ENCODE measurements at places on chromosomes 11 and 22. TPM values are rescaled to one million over a fixed set of nuclear protein-coding genes. Genes with fewer than 3 reads are reported as not detected.

MS4A6E gene
- total RNA-seq, result not detected

DNA sequence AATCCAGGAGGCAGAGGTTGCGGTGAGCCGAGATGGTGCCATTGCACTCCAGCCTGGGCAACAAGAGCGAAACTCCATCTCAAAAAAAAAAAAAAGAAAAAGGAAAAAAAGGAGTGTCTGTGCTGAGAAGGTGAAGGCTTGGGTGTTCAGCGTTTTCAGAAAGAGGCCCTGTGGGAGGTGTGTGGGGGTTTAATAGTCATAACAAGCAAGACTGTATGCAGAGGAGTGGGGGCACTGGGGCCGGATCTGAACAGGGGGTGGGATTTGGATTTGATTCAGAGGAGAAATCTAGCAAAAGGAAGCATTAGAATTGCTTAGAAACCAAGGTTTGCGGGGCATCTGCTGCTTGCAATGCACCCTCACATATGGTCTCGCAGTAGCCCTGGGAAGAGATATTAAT lies 136.0 kb downstream of the FEZ1 start:
- no peaks in the 10 kb centered on the region for H3K27me3 ChIP-seq
- H3K4me3 ChIP-seq, result no peak overlapping the region
- H3K36me3 ChIP-seq, result no peaks in the 10 kb centered on the region

DNA sequence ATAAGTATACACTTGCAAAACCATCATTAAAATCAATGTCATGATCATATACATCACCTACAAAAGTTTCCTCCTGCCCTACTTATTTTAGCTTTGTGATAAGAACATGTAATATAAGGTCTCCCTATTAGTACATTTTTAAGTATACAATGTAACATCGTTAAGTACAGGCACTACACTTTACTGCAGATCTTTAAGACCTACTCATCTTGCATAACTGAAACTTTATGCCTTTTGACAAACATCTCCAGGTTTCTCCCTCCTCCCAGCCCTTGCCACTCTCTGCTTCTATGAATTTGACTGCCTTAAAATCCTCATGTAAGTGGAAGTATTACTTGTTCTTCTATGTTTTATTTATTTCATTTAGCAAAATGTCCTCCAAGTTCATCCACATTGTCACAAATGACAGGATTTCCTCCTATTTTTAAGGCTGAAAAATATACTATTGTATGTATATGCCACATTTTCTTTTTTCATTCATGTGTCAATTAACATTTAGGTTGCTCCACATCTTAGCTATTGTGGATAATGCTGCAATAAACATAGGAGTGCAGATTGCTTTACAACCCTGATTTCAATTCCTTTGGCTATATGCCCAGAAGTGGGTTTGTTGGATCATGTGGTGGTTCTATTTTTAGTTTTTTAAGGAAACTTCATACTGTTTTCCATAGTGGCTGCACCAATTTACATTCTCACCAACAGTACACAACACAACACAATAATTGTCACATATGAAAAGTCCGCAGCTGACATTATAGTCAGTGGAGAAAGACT lies 471.1 kb upstream of the ANO3 start:
- H3K27ac ChIP-seq, result no peak overlapping the region
- no peaks in the 10 kb centered on the region for H3K27me3 ChIP-seq

DNA sequence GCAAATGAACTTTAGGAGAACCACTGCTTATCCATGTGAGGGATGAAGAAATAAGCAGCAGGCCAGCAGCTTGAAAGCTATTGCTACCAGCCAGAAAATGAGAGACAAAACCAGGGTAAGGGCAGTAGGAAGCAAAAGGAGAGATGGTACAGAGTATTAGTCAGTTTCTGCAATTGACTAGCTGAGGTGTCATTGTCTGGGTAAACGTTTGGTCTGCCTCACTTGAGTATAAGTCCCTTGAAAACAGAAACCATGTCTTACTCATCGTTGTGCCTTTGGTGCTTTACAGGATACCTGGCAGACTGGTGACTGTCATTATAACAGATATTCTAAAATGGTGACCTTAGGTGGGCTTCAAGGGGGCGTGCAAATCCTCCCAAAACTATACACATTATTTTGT lies 63.9 kb upstream of the USP47 start:
- DNase-seq, result no peak
- no peak overlapping the region for H3K27ac ChIP-seq
- H3K36me3 ChIP-seq, result no peaks in the 10 kb centered on the region
- H3K4me3 ChIP-seq, result no peak overlapping the region
- H3K27me3 ChIP-seq, result no peaks in the 10 kb centered on the region

OR8H1 gene
- total RNA-seq, result not detected

HBE1 gene
- total RNA-seq, result not detected

- no peak for DNase-seq
- H3K4me3 ChIP-seq, result no peak overlapping the region
- no peak overlapping the region for H3K27ac ChIP-seq
- no peaks in the 10 kb centered on the region for H3K27me3 ChIP-seq
- no peaks in the 10 kb centered on the region for H3K4me1 ChIP-seq
Observed at GRCh38 chr11:92495107-92495793, 270.6 kb downstream of the FAT3 start.

OSBPL5 gene
- total RNA-seq, result 13.4 TPM

PEX16 gene
- 27.2 TPM for total RNA-seq

DNA sequence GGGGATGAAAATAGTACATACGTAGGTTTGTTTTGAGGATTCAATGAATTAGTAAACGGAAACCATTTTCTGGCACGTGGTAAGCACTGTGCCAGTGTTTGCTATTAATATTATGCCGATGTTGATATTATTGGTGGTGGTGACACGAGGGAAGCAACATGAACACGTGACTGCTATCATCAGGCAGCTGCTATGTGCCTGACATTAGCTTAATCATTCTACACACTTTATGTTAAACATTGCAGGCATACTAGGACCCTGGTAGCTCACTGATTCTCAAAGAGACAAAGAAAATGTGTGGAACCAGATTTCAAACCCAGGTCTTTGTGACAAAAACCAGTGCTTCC lies 656 bp downstream of the SRRD start:
- no peaks in the 10 kb centered on the region for H3K27me3 ChIP-seq
- H3K4me3 ChIP-seq, result peak overlapping the region; percentile 99
- H3K36me3 ChIP-seq, result no peaks in the 10 kb centered on the region

DNA sequence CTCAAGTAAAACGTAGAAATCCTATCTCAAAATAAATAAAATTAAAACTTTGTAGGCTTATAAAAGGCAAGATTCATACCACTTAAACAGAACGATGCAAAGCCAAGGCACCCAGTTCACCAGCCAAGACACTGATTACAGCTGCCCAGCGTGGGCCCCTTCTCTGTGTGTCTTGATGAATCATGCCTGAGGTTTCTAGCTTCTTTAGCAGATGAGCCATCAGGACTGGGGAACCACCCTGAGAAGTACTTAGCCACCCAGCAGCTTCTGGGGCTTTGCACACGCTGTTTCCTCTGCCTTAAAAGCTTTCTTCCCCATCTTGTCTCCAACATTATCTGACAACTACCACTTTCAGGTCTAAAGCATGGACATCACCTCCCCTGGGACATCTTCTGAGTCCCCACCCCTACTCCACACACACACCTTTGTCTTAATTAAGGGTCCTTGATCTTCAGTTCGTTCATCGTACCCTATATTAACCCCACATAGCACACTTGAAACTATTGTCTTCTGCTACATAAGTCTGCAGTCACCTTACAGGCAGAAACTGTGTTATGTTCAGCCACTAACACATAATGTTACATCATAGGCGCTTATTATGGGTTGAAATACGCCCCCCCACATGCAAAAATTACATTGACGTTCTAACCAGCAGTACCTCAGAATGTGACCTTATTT lies 8.7 kb upstream of the LAYN start:
- H3K36me3 ChIP-seq, result no peaks in the 10 kb centered on the region
- H3K27me3 ChIP-seq, result no peaks in the 10 kb centered on the region
- no peak overlapping the region for H3K4me3 ChIP-seq
- H3K27ac ChIP-seq, result no peak overlapping the region
- no peaks in the 10 kb centered on the region for H3K4me1 ChIP-seq

DNA sequence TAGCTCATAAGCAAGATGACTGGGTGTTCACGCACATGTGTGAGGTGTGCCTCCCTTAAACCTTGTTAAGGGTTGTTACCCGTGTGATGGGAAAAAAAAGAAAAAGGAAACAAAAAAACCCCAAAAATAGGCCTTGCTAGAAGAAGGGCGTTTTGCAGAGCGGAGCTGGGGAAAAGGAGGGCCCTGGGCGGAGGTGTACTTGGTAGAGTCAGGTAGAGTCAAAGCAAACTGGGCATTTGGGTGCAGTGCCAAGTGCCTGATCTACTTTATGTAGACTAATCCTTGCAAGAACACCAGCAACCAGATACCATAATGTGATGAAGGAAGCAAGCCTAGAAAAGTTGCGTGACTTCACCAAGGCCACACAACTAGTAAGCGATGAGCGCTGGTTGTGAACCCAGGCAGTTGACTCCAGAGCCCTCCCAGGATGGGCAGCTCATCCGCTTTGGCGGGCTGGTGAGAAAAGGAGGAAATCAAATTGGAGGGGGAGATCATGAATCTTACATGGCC lies 1.2 kb upstream of the TIRAP start:
- H3K27me3 ChIP-seq, result no peaks in the 10 kb centered on the region
- DNase-seq, result no peak
- H3K36me3 ChIP-seq, result no peaks in the 10 kb centered on the region
- peak overlapping the region; percentile 82 for H3K4me3 ChIP-seq
- H3K27ac ChIP-seq, result peak overlapping the region; percentile 94
- peaks cover 21% of the 10 kb centered on the region for H3K4me1 ChIP-seq

LIMK2 gene
- 5.1 TPM for total RNA-seq

DNA sequence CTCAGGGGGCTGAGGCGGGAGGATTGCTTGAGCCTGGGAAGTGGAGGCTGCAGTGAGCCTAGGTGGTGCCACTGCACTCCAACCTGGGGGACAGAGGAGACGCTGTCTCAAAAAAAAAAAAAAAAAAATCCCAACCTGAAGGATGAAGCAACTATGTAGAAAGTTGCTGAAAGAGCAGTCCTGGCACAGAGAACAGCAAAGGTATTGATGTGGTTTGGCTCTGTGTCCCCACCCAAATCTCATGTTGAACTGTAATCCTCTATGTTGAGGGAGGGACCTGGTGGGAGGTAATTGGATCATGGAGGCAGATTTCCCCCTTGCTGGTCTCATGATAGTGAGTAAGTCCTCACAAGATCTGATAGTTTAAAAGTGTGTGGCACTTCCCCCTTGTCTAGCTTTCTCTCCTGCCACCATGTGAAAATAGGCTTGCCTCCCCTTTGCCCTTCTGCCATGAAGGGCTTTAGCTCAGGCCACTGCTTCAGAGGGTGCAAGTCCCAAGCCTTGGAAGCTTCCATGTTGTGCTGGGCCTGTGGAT lies 10.7 kb upstream of the SERPING1 start:
- no peak for DNase-seq
- no peaks in the 10 kb centered on the region for H3K27me3 ChIP-seq
- no peak overlapping the region for H3K27ac ChIP-seq
- H3K36me3 ChIP-seq, result no peaks in the 10 kb centered on the region
- no peak overlapping the region for H3K4me3 ChIP-seq

SAA4 gene
- total RNA-seq, result 2.5 TPM

- no peaks in the 10 kb centered on the region for H3K27me3 ChIP-seq
- H3K4me1 ChIP-seq, result no peaks in the 10 kb centered on the region
- no peaks in the 10 kb centered on the region for H3K36me3 ChIP-seq
- no peak overlapping the region for H3K27ac ChIP-seq
Observed at GRCh38 chr11:112504056-112504455, 243.4 kb upstream of the PLET1 start.

ARHGAP20 gene
- total RNA-seq, result 1.5 TPM

DNA sequence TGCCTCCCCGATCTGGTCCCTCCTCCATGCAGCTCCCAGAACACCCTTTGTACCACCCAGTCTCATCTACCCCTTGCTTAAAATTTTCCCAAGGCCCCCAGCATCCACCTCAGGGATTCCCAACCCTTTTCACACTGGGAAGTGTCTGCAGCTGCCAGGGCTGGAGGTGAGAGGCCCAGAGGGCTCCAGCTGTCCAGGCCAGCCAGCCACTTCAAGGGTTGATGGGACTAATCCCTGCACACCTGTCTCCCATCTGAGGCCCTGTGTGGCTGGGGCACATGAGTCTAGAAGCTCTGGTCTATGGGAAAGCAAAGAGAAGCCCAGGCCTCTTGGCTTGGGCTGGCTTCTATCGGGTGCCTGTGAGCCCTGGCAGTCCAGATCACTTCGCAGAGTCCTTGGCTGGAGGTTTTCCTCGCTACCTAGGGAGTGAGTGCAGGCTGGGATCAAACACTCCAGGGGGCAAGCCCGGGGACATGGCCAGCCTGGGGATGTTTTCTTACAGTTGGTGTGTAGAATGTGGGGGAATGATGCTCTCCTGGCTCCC lies 41.1 kb upstream of the TPBGL start:
- no peaks in the 10 kb centered on the region for H3K4me1 ChIP-seq
- no peaks in the 10 kb centered on the region for H3K27me3 ChIP-seq
- no peaks in the 10 kb centered on the region for H3K36me3 ChIP-seq
- H3K27ac ChIP-seq, result no peak overlapping the region
- no peak overlapping the region for H3K4me3 ChIP-seq
- no peak for DNase-seq

DNA sequence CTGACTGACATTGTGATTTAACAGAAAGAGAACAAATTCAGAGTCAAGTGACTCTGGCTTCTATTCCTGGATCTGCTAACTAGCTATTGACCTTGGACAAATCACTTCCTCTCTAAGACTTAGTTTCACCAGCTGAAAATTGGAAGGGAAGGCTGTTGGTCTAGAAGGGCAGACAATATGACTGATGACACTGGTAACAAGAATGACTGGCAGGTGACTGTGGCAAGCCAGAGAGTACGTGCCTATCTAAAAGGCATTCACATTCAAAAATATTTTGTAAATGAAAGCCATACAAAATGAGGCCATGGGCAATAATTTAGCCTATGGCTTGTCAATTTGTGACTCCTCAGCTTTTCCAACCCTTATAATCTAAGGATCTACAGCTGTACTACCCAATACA lies 23.5 kb downstream of the SERGEF start:
- H3K4me1 ChIP-seq, result peaks cover 32% of the 10 kb centered on the region
- DNase-seq, result no peak
- peak overlapping the region; percentile 1 for H3K27ac ChIP-seq
- no peaks in the 10 kb centered on the region for H3K27me3 ChIP-seq
- H3K4me3 ChIP-seq, result no peak overlapping the region
- no peaks in the 10 kb centered on the region for H3K36me3 ChIP-seq

DNA sequence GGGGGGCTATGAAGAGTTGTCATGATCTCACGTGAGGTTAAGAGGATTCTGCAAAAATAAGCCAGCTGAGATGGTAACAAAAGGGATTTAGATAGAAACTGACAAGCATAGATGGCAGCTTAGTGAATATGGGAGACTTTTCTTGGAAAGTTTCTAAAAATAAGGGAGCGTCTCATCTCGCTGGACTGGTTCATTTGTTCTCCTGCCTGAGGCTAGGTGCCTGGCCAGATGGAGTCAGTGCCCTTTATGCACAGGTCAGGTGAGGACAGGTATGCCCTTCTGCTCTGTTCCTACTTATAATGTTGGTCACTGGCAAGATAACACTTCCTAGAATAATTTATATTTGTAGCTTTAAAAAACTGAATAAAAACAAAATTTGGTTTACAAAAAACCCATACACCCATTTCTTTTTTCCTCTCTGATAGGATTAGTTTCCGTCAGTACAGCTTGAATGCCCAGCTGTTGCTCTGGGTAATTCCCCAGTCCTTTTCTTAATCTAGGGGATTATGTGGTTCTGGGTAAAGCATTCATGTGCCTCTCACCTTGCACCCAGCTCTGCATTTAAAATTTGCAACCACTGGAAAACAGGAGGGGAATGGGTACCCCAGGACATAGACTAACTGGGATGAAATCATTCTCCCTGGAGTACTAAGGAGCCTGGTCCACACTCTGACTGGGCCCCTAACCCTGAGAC lies 90.0 kb downstream of the AMOTL1 start:
- peak; percentile 51 for DNase-seq
- peaks cover 46% of the 10 kb centered on the region for H3K4me1 ChIP-seq
- H3K27ac ChIP-seq, result peak overlapping the region; percentile 58
- H3K27me3 ChIP-seq, result no peaks in the 10 kb centered on the region
- H3K4me3 ChIP-seq, result no peak overlapping the region
- H3K36me3 ChIP-seq, result peaks cover 78% of the 10 kb centered on the region

All from gastrocnemius medialis (tissue), 4 donors.